Stimulated activated CD8-positive, alpha-beta memory T cell treated with anti-CD3 and anti-CD28 coated beads, Interleukin-4, amount 100 ng/mL, for 24 hours (primary cell): ENCODE measurements at places on chromosomes 7 and 10.

- no peak for DNase-seq
These were observed 280.2 kb downstream of the GRM8 start for GRCh38 chr7:126972571-126972970.

DNA sequence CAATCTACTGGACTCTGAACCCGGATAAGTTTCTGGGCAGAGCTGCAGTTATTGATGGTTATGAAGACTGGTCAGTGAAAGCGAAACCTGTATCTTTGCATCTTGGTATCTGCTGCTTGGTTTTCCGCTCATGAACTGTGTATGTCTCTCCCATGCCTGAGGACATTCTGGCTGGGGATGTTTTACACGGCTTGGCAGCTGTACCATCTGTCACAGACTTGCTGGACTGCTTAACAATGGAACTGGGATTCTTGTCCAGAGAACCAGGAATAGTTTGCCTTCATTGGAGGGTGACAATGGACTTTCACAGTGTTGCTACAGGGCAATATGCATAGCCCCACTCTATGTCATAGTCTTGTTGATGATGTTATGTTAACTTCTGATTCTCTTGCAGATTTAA, 119.9 kb upstream of the TMEM106B start:
- DNase-seq = no peak

- DNase-seq = no peak
These were observed 114.0 kb upstream of the CNTNAP2 start for GRCh38 chr7:146002431-146003078.

DNA sequence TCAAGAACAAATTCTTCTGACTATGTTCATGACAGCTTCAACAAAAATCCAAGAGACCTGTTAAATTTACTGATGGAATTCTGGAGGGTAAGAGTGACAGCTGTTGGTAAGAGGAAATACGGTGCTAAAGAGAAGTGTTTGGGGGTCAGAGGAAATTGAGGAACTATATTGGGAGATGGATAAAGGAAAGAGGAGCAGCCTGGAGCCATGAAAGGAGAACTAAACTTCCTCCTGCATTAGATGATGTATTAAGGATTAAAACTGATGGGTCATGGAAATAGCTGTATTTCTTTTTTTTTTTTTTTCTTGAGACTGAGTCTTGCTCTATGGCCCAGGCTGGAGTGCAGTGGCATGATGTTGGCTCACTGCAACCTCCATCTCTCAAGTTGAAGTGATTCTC, 95.3 kb downstream of the HERPUD2 start:
- DNase-seq = no peak

- DNase-seq = no peak
These were observed 401.0 kb downstream of the PHF14 start for GRCh38 chr7:11374629-11375028.

GRCh38 chr7:16753932-16754855, 639 bp downstream of the TSPAN13 start:
- DNase-seq = no peak
